ENCODE measurements at places on chromosomes 13 and 19. TPM values are rescaled to one million over a fixed set of nuclear protein-coding genes. Genes with fewer than 3 reads are reported as not detected.

FAAP24 gene
- total RNA-seq, result 9.4 TPM

DNA sequence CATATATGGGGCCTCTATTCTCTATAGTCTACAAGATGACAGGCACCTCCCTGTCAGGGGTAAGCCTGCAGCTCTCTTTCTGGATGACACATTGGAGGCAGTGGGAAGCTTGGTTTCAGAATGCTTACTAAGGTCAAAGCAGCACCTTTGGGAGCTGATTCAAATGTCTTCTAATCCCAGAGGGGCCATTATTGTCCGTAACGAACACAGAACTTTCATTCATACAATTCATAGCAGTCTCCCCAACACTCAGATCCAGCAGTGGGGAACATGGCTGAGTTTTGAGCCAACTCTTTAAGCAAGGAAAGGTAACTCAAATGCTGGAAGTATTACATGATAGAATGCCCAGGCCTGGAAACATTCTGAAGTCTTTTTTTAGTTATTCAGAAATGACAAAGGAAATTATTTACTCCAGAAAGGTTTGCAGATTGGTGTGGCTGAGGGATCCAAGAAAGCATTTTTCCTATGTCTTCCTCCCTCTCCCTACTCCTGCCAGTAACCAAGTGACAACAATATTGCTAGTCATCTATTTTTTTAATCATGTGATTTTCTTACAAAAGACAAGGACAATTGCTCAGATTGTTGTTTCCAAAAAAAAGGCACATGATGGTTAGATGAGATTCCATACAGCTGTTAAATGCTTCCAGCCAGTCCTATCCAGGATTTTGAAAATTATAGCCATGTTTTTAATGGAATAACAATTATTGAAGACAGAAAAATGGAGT, 118.7 kb downstream of the FOXO1 start:
- no peak for DNase-seq

GRCh38 chr13:46995874-46996273, 99.0 kb upstream of the HTR2A start:
- DNase-seq, result no peak

SKA3 gene
- 33.3 TPM for total RNA-seq

- DNase-seq, result no peak
Measured at GRCh38 chr13:34772881-34773280, 169.2 kb upstream of the NBEA start.

ATP4B gene
- total RNA-seq, result not detected

GRCh38 chr19:33000510-33000909, 28.5 kb downstream of the FAAP24 start:
- no peak for DNase-seq

All from CD8-positive, alpha-beta memory T cell (primary cell).